Vagina (tissue), 2 donors: ENCODE measurements at places on chromosomes 4 and X.

DNA sequence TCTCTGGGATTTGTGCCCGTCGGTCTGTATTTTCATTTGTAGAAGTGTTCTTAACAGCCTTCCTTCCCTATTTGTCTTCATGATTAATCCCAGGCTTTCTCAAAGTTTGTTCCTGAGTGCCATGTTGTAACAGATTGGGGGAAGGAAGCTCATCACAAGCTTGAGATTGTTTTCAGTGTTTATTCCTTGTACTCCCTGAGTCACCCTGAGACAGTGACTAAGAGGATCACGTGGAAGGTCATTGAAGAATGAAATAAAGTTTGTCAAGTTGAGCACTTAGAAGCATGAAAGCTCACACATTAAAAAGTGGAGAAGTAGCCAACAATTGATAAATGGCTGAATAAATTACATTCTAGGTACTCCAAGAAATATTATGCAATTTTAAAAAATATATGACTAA, 153.5 kb upstream of the FAM241A start:
- no peak for DNase-seq

GRCh38 chrX:53288189-53288588, 6.8 kb upstream of the IQSEC2 start:
- no peak for DNase-seq

GRCh38 chrX:70755850-70756249, 152.7 kb downstream of the TEX11 start:
- DNase-seq, result no peak

DNA sequence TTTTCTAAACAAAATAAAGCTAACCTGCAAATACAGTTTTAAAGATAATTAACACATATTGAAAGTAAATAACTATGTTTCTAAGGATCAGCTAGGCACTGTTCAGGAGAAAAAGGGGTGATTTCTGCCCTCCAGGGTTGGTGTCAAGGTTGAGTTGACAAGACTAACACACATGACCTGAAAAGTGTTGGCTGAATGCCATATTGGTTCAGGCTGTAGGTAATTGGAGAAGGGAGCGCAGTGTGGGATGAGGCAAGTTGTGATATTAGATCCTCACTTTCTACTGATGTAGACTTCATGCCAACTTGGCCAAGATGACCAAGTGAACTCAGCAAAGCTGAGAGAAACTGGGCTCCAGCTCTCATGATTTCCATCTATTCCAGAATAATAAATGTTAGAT, 42.2 kb downstream of the PPM1K start:
- no peak for DNase-seq

- no peak for DNase-seq
Measured at GRCh38 chr4:69120870-69121269, 24.6 kb downstream of the UGT2B7 start.

GRCh38 chr4:69092980-69093568, 3.2 kb upstream of the UGT2B7 start:
- no peak for DNase-seq

DNA sequence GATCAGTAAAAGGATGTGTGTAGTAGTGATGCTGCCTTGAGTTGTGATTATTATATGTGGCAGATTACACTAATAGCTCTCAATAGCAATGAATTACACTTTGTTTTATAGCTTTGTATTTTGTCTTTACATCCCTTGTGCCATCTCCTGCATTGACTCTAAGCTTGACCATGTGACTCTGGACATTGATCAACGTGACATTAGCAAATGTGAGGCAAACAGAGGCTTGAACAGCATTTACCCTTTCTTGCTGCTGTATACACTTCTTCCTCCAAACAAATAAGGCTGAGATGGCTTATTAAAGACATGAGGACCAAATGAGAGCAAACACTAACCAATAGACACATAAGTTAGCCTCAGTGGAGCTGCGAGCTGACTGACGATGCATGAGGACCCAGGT, 63.5 kb downstream of the MAD2L1 start:
- no peak for DNase-seq

DNA sequence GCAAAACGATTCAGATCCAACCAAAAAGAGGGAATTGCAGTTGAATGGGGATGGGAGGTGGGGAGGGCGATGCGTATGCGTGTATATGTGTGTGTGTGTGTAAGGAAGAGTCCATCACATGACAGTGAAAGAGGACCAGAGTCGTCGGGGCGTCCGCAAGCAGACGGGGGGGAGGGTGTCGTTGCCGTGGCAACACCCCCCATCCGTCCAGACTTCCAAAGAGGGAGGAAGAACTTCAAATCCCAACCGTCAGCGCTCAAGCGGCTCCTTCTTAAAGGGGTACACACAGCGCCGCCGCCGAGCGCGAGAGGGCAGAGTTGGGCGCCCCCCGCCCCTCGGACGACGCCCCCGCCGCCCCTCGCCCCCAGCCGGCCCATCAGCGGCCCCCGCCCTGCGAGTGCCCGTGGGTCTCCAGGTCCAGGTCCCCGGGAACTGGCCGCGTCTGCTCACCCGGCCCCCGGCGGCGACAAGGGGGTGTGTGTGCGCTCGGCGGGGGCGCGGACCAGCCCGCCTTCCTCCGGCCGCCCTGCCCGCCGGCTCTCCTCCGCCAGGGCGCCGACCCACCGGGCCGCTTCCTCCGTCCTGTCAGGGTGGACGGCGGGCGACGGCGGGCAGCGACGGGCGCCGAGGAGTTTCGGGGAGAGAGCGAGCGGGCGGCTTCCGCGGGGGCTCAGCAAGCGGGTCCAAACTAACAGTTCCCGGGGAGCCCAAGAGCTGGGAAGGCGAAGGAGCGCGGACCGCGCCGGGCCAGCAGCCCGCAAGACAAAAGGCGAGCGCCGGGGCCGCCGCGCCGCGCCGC, 685 bp downstream of the LCORL start:
- no peak for DNase-seq

DNA sequence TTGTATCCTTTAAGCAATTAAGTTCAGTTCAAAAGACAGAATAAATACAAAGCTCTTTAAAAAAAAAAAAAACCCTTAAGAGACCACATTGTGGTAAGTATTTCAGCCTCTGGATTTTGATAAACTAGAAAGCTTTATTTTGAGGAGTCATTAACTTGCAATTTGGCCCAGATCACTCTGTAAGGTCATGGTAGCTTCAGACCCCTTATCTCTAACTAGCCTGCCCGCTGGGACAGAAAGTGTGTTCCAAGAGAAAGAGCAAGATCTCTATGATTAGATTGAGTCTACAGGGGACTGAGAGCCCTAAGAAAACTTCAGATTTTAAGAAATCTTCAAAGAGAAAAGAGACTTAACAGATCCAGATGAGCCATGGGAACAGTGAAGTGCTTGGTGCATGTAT, 45.6 kb downstream of the GALNT7 start:
- DNase-seq, result no peak

DNA sequence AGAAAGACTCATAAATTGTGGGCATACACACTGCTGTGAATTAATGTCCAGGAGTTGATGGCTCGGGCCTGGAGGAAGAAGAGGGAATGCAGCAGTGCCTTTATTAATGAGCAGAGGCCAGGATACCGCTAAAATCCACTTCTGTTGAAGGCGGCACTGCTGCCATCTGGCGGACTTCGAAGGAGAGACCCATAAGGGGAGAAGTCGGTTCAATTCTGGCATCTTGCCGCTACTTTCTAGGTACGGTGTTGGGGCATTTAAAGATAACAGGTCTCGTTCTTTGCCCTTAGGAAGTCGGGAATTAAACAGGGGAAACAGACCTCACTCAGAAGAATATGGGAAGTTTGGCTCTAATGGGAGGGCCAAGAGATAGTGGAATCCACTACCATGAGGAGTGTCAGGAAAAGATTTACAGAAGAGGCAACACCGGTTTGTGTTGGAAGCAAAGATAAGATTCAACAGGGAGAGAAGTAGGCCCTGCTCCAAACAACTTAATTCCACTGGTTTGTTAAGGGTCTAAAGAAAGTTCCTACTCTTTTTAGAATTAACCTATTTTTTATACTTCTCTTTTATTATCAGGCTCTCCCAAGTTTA, 133.6 kb upstream of the GIMD1 start:
- DNase-seq, result no peak

DNA sequence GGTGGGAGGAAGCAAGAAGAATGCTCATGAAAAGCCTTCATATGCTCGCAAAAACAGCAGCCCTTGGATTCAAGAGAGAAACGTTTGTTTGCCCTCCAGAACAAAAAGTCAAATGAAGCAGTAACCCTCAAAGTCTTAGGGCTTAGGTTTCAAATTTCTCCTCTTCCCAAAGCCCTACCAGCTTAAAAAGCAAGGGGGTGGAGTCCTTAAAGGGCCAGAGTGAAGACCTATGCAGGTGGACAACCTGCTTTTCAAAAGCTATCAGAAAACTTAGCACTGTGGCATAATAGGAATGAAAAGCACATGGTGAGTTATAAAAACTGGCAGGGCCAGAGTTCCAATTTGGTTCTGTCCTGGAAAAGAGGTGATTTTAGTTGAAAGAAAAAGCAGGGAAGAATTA, 253.3 kb downstream of the NAP1L3 start:
- no peak for DNase-seq

DNA sequence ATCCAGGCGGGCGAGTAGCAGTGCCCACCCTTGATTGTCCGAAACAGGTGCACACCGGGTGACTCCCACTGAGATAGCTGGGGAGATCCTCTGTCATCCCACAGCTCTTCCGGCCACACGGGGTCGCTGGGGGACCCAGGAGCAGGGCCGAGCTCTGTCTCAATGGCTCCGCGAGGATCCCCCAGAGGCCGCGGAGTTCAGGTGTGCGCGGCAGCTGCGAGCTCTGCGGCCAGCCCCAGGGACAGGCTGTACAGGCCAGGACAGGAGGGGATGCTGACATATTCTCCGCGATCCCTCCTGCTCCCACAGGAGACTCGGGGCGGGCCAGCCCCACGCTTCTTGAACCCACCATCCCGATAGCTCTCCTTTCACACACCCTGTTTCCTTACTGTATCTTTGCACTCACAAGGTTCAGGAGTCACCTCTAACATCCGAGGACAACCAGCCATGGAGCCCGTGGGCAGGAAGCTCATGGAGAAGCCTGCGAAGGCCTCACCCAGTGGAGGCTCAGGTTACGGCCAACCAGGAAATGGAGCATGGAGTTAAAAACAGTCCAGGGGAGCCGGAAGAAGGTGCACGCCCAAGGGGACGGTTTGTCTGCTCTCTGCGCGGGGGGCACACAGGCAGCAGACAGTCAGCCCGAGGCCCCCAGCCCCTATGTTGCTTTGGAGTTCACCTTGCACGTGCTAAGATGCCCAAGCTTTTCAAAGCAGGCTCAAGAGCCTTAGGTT, 77.9 kb upstream of the AMELX start:
- no peak for DNase-seq

GRCh38 chr4:19324184-19324583, 927.5 kb upstream of the SLIT2 start:
- DNase-seq, result no peak

- DNase-seq, result no peak
Measured at GRCh38 chr4:99634742-99635360, 22.8 kb downstream of the C4orf54 start.

GRCh38 chrX:149259241-149259640, 245.9 kb downstream of the IDS start:
- DNase-seq, result no peak

GRCh38 chr4:48450740-48451139, 32.4 kb upstream of the SLC10A4 start:
- no peak for DNase-seq

DNA sequence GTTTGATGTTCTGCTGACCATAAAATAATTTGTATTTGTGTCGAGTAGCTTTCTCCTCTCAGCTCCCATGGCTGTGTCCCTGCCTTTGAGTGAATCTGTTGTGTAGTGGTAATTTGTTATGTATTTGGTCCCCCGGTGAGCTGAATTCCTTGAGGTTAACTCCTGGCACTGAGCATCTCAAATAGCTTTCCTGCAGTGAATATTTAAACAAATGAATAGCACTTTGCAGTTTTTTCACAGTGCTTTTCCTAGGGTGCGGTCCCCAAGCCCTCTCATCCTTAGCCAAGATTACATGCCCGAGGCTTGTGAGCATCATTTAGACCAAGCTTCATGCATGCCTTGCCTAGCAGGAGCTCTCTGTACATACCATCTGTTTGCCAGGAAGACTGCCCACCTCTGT, 74.2 kb downstream of the CLDN34 start:
- DNase-seq, result no peak

GRCh38 chr4:84669201-84669600, 86.3 kb downstream of the CDS1 start:
- DNase-seq, result no peak

GRCh38 chr4:132614682-132615081, 534.4 kb upstream of the PCDH10 start:
- no peak for DNase-seq

- no peak for DNase-seq
Measured at GRCh38 chrX:9535101-9535500, 70.2 kb downstream of the TBL1X start.

DNA sequence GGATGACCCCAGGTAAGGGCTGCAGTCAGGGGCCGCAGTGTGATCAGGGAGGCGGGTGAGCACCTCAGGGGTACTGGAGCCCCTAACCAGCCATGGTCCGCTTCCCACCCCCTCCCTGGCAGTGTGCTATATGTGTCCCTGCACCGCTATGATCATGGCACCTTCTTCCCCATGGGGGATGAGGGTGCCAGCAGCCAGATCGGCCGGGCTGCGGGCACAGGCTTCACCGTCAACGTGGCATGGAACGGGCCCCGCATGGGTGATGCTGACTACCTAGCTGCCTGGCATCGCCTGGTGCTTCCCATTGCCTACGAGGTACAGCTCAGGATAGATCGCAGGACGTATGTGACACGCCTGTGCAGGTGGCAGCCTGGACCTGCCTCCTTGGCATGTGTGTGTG, 8.2 kb upstream of the ERAS start:
- DNase-seq, result no peak

DNA sequence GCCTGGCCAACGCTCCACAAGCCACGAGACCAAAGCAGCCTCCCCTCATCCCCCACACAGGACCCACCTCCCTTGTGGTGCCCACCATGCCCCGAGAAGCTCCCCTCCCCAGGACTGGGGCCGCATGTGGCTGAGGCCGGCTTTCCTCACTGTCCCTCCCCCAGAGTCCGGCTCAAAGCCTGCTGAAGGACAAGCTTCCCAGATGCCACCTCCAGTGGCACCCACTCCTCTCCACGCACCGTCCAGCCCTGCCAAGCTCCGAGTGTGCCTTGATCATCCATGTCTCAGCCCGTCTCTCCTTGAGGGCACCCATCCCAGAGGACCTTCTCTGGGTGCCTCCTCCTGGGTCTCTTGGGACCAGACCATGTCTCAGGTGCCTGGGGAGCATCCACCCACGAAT, 58.8 kb upstream of the MXD4 start:
- peak; percentile 65 for DNase-seq

DNA sequence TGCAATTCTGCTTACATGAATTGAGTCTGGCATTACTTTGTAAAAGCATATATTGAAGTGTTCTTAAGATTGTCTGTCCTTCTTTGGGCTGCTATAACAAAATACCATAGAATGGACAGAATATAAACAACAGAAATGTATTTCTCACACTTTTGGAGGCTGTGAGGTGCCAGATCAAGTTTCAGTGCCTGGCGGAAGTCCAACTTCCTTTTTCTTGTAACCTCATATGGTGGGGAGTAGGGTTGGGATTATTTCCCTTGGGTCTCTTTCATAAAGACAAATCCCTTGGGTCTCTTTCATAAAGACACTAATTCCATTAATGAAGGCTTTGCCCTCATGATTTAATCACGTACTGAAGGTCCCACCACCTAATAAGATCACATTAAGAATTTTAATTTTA, 199.3 kb upstream of the GRID2 start:
- DNase-seq, result no peak
